ENCODE measurements at places on chromosomes 6 and 20. TPM values are rescaled to one million over a fixed set of nuclear protein-coding genes. Genes with fewer than 3 reads are reported as not detected.
A peak's percentile ranks its signal among the peaks of the same experiment; 100 is the strongest.

DNA sequence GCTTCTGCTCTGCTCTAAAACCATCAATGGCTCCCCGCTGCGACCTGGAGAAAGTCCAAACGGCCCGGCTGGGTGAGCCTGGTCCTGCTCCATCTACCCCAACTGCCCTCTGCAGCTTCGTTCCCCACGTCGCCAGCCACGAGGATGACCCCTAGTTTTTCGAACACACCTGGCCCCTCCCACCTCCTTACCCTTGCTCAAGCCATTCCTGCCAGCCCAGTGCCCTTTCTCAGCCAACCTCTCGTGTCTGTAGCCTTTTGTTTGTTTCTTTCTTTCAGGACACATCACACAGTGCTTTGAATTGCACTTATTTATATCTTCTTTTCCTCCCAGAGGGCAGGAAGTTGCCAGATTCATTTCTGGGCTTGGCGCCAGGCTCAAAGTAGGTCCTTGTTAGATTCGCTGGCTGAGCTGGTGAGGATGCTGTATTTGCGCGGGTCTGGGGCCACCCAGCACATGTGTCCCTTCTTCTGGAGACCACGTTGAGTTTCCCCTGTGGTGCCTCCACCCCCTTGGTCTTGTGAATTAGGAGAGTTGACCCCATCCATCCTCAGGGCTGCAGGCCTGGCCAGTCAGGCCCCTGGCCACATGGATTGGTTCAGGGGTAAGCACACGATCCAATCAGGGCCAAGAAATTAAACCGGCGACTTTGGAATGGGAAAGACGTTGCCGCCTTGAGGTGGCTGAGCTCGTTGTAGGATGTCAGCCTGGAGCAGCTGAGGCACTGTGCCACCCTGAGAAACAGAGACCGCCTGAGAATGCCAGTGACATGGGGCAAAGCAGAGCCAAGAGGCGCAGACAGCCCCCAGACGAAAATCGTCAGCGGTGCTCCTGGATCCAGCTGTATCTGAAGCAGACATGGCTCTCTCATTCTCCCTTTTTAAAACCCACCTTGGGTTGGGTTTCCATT is 156.0 kb downstream of the CEBPB start:
- DNase-seq: no peak

- DNase-seq: no peak
Measured at GRCh38 chr6:356828-357251, 34.7 kb upstream of the IRF4 start.

DNA sequence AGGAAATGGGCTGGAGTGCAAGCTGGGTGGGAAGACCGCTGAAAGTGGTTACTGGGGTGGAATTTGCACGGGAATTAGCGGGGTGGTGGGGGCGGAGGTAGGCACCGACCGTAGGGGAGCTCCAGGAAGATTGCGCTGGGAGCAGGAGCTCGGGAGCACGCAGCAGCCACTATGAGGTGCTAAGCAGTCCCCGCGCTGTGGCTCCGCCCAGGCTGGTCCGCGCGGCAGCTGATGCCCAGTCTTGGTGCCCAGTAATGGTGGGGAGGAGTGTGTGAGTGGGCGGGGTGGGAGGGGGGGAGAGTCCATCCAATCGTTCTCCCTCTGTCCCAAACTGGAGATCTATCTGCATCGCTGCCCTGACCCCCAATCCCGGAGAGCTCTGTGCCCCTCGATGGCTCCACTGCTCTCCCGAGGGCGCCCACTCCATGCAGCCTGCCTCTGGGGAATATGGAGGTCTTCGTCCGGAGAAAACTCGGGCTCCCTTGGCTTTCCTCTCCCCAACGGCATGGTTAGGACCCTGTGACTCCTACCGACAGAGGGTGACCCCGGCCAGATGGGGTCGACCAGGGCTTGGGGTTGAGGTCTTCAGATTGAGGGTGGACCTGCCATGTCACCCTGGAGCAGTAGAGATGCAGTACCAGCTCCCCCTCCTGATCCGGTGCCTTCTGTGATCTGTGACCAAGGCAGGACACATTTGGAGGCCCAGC is 5.3 kb downstream of the TP53TG5 start:
- DNase-seq: no peak

- no peak for DNase-seq
Measured at GRCh38 chr6:23654745-23655144, 471.3 kb upstream of the NRSN1 start.

- DNase-seq: no peak
Measured at GRCh38 chr20:44395461-44396340, 40.2 kb downstream of the HNF4A start.

DNA sequence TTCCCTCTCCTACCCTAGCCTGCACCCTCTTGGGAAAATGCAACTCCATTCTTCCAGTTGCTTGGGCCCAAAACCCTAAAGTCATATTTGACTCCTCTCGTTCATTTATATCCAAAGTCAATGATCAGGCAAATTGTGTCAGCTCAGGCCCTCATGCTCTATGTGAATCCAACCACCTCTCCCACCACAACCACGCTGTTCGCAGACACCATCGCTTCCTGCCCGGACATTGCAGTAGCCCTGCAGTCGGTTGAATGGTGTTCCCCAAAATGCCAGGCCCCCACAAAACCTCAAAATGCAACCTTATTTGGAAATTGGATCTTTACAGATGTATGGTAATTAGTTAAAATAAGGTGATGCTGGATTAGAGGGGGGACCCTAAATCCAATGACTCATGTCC is 98.3 kb downstream of the PREX1 start:
- no peak for DNase-seq

DNA sequence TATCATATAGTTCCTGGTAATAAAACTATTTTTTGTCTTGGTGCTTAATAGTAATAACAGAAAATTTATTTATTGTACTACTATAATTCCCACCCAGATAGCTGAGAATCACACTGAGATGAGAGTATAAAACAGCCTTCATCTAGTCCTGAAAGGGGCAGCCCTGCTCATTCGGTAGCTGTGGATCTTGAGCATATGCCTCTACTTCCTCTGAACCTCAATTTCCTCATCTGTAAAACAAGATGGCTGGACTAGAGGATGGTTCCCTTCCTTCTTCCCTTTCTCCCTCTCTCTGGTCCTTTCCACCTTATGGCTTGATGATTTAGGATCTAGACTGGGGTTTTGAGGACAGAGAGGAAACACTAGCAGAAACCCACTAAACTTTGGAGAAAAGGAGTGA is 15.0 kb downstream of the FKBP5 start:
- DNase-seq: no peak

DNA sequence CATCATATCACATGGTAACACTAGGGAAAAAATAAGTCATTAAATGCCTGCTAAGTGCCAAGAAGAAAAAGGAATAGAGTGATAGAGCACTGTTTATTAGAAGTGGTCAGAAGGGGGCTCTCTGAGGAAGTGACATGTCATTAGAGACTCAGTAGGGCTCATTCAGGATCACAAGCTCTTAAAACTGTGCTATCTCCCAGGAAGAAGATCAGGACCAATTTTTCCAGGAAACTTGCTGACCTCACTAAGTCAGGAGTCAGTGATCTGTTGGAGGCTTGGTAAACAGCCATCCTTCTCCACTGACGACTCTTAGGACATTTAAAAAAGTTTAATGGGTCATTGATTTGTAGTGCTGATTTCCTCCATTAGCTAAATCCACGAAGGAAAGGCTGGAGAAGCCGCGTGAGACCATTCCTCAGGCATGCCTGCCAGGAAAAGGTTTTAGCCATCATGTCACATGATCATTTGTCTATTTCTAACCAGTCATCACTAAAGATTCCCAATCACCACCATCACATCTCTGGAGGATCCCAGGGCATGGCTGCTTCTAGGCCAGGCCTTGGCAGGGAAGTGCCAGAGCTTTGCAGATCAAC is 5.9 kb upstream of the PTPN1 start:
- DNase-seq: no peak

DNA sequence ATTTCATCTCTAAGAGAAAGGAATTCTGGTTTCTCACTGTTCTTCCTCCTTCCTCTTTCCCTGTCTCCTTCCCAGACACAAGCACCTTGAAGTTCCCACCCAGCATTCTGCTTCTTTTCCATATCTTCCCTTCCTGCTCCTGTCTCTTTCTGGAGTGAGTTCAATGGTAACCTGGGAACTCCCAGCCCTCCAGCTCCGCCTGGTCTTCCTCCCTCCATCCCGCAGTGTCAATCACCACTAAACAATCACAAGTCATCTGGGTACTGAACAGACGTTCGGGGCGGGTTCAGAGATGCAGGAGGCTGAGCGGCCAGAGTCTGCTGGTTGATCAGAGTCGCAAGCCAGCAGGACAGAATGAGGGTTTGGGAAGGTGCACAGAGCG is 7.7 kb downstream of the TTBK1 start:
- no peak for DNase-seq

DNA sequence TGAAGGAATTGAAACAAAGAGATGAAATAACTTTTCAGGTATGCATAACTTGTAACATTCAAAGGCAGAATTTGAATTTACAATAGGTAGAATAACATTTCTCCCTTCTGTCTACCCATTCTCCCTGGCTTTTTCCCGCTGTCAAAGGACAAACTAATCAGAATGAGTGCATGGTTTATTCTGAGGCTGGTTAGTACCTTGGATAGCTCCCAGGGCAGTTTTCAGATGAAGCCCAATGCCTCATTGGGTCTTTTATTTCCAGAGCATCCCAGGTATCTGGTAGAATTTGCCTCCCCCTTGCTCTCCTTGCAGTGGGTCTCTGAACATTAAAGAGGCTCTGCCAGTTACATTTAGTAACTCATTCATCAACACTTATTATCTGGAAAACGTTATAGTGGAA is 665.5 kb downstream of the BCKDHB start:
- DNase-seq: no peak

DNA sequence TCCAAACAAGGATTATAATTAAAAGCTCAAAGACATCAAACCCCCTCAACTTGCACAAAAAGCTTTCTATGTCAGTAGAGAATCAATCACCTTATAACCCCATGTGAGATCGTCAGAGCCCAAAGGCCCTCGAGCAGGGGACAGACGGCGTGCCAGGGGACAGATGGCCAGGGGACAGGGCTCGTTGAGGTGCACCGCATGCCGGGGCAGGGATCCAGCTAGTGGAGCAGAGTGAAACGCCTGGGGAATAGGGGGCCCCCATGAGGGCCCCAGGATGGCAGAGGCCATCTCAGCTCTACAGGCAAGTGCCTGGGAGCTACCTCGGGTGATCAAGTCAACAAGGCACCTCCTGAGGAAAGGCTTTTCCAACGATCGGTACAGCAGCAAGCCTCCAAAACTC is 28.6 kb downstream of the DIDO1 start:
- DNase-seq: no peak

- no peak for DNase-seq
Measured at GRCh38 chr6:140101818-140102217, 727.4 kb upstream of the CITED2 start.

GRCh38 chr6:127857051-127857637 is 43.7 kb downstream of the THEMIS start:
- DNase-seq: no peak

GRCh38 chr20:10985536-10985935 is 311.7 kb upstream of the JAG1 start:
- no peak for DNase-seq

DNA sequence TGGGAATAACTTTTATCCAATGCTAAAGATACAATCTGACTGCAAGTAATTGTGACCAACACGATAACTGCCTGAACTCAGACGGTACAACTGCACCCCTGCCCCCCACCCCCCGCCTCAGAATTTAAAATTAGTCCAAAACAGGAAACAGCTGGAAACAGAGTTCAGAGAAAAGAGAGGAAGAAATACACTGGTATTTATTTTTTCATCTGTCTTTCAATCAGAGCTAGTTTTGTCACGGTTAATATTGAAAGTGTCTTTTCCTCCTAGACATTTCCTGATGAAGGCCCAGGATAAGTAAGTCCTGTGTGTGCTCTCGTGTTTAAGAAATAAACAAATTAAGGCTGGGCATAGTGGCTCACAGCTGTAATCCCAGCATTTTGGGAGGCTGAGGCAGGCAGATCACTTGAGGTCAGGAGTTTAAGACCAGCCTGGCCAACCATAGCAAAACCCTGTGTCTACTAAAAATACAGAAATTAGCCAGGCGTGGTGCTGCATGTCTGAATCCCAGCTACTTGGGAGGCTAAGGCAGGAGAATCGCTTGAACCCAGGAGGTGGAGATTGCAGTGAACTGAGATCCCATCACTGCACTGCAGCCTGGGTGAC is 21.5 kb downstream of the ACSS1 start:
- no peak for DNase-seq

GRCh38 chr6:133787859-133788505 is 100.9 kb upstream of the TCF21 start:
- DNase-seq: no peak

GRCh38 chr6:167826230-167826895 is 348 bp upstream of the AFDN start:
- DNase-seq: peak; percentile 65

DNA sequence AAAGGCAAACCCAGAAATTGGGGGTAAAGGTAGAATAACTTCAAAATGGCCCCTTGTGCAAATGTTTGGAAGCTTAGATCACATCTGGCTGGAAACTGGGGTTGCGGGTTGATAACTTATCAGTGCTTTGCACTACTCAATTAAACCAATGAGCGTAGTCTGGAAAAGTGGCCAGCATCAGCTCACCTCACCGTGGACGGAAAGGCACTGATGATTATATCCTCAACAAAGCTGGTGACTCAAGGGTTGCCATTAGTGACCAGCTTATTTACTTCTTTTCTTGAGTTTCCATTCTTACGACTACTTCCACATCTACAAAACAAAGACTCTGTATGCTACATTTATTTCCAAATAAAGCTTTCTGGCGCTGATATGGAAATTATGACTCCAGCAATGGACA is 198.5 kb upstream of the HEY2 start:
- DNase-seq: no peak

- no peak for DNase-seq
Measured at GRCh38 chr20:39632176-39632575, 670.0 kb downstream of the DHX35 start.

DNA sequence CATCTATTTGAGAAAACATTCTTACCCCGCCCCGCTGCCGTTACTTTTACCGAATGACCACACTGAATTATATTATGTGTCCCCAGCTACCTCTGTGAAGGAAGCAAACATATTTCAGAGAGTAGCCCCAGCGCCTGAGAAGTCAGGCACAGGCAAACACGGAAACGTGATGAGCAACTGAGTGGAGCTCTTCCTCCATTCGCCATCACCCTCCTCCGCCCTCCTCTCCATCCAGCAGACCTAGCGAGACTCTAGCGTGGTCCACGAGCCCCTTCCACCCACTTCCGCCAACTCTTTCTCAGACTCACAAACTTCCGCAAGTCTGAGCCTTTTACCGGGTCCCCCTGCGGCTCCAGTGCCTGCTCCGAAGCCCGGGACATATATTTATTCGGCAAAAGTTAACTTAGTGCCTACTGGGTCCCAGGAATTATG is 582 bp downstream of the SNRPB start:
- DNase-seq: peak; percentile 58

Gene CLDN20
- 0.29 TPM for total RNA-seq

Gene MYLK2
- total RNA-seq: 0.44 TPM

Gene KHDRBS2
- not detected for total RNA-seq

Gene MAP3K5
- 13.4 TPM for total RNA-seq

Gene WFDC5
- total RNA-seq: not detected

Gene SLC26A8
- not detected for total RNA-seq

Gene PHACTR1
- total RNA-seq: 0.44 TPM

Gene ARFGEF3
- total RNA-seq: 0.22 TPM

Gene TTLL9
- total RNA-seq: not detected

Gene RIMS4
- total RNA-seq: not detected
